CD4-positive, alpha-beta T cell treated with Interleukin-4 for 4 hours (primary cell): ENCODE measurements at places on chromosomes 5 and 9.
A peak's percentile ranks its signal among the peaks of the same experiment; 100 is the strongest.

DNA sequence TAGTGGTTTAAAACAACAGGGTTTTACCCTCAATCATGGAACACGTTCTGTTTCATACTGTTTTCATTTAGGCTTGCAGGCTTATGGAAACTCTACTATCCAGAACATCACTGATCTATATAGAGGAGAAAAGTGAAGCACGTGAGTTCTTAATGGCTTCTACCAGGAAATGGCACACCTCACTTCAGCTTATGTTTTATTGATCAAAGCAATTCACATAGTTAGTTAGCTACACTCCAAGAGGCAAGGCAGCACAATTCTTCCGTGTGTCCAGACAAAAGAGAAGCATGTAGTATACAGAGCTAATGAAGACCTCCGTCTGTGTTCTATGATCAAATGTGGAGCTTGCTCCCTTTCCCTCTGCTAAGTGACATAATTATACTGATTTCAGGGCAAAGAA lies 353.3 kb upstream of the CD180 start:
- DNase-seq = no peak

DNA sequence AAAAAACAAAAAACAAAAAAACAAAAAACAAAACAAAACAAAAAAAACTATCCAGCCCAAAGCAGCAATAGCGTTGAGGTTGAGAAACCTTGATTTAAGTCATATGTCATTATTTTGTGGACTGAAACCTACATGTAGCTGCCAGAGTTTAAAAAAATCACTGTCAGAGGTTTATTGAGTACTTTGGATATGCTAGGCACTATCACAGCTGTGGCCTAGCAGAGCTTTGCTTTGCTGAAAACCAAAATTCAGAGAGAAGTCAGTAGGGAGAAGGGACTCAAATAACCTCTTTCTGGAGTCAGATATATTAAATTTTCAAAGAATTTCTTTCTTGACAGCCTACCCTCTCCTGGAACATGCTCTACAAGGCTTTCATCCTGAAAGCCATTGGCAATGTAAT lies 151.5 kb downstream of the TARS1 start:
- no peak for DNase-seq

DNA sequence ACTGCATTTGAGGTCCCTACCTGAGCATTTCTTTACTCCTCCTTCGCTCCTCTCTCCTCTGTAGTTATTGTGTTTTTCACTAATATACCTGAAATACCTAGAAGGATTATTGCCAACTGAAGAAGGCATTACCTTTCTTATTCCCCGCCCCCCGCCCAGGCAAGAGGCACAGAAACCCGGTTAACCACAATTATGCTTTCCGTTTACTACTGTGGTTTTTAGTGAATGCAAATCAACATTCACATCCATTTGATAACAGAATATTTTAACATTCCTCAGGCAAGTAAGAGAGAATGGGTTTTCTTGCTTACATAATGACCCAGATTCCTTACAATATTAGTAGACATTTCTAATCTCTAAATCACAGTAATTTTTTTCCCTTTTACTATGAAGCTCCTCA lies 136.9 kb downstream of the PCSK5 start:
- peak; percentile 28 for DNase-seq

GRCh38 chr9:38026021-38026809 lies 42.8 kb downstream of the SHB start:
- DNase-seq = no peak

DNA sequence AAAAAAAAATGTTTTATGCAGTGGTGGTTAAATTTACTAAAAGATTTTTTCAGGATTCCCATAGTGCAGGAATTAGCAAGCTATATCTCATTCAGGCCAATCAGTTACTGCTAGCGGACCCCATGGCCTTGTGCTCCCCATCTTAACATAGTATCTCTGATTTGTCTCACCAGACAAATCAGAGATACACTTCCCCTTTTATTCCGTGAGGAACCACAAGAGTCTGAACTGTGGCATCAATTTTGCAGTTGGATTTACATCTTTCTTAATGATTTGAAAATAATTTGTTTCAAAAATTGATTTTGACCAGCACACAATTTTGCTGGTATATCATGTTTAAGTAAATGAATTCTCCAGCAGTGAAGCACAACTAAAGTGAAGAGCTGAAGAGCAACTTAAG lies 17.9 kb downstream of the ITGA1 start:
- no peak for DNase-seq

DNA sequence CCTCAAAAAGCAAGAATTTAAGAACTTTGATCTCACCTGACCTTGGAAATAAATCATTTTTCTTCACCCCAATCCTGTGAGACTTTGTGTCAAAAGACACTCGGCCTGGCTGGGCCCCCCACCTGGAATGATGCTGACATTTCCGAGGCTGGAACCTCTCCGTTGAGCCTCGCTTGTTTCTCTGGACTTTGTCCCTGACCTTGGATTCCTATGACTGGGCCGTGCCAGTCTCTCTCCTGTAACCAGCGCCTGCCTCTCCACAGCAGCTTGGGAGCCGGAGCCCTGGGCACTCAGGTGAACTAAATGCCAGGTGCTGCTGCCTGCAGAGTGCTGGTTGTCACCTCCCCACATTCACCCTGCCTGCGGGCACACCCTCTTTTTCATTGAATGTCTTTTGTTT lies 62.7 kb downstream of the RETREG1 start:
- DNase-seq = no peak
